ENCODE measurements at places on chromosomes 7 and 10. TPM values are rescaled to one million over a fixed set of nuclear protein-coding genes. Genes with fewer than 3 reads are reported as not detected.

DNA sequence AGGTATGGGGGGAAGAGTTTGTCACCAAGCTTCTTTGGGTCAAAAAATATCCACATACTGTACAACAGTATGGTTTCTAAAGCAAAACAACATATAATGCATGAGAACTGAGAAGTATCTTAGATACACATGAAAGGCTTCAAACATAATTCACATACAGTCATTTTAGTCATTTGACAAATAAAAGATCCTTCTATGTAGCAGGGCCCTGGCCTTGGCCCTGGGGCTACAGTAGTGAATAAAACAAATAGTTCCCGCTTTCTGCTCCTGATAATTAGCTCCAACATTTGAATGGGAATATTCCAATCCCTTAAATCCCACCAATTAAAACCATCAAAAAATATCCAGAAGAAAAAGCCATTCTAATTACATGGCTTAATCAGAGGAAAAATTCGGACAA is 51.3 kb downstream of the MALSU1 start:
- DNase-seq, result no peak
- H3K4me3 ChIP-seq, result no peak overlapping the region
- no peaks in the 10 kb centered on the region for H3K27me3 ChIP-seq

- no peaks in the 10 kb centered on the region for H3K27me3 ChIP-seq
- H3K27ac ChIP-seq, result no peak overlapping the region
- H3K4me3 ChIP-seq, result no peak overlapping the region
- DNase-seq, result no peak
- no peaks in the 10 kb centered on the region for H3K36me3 ChIP-seq
- H3K4me1 ChIP-seq, result no peaks in the 10 kb centered on the region
Observed at GRCh38 chr7:22418251-22419046, 61.5 kb upstream of the RAPGEF5 start.

DNA sequence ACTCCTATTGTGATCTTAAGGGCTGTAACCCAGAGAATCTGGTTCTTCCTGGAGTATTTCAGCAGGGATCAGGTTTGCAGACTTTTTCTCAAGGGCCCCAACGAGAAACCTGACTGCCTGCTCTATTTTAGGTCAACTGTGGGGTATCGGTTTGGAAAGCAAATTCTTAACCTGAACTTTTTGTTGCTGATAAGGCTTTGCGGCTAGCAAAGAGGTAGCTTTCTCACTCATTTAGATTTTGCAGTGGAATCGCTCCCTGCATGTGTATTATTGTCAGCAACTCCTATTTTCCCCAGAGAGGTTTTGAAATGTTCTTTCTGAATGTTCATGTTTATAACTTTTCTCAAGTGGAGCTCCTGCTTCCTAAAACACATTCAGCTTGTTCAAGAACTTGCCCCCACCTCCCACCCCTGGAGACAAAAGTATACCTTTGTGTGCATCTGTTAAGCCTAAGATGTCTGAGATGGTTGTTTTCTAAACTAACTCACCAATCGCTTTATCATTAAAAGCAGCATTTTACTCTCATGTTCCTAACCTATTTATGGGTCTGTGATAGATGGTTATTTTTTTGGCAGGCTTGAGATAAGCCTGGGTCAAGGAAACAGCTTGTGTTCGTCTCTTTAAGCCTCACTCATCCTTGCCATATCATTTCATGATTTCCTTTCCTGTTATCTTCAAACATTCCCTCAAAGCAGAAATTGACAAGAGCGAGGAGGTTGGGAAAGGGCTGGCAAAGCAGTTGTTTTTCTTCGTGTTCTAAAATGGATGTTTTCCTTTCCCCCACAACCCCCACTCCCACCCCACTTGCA is 129.8 kb downstream of the BAMBI start:
- H3K27me3 ChIP-seq, result peaks cover 12% of the 10 kb centered on the region
- H3K27ac ChIP-seq, result no peak overlapping the region
- DNase-seq, result no peak
- no peaks in the 10 kb centered on the region for H3K36me3 ChIP-seq
- no peak overlapping the region for H3K4me3 ChIP-seq

CTAGE6 gene
- 0.07 TPM for total RNA-seq

RAB19 gene
- total RNA-seq, result 1.1 TPM

LRRD1 gene
- total RNA-seq, result not detected

CFAP69 gene
- 4.8 TPM for total RNA-seq

CLDN3 gene
- total RNA-seq, result 14.2 TPM

EPDR1 gene
- 10.6 TPM for total RNA-seq

PI4K2A gene
- 20.3 TPM for total RNA-seq

Data from neural progenitor cell (in vitro differentiated cells).